ENCODE measurements at places on chromosomes 13 and 19.

DNA sequence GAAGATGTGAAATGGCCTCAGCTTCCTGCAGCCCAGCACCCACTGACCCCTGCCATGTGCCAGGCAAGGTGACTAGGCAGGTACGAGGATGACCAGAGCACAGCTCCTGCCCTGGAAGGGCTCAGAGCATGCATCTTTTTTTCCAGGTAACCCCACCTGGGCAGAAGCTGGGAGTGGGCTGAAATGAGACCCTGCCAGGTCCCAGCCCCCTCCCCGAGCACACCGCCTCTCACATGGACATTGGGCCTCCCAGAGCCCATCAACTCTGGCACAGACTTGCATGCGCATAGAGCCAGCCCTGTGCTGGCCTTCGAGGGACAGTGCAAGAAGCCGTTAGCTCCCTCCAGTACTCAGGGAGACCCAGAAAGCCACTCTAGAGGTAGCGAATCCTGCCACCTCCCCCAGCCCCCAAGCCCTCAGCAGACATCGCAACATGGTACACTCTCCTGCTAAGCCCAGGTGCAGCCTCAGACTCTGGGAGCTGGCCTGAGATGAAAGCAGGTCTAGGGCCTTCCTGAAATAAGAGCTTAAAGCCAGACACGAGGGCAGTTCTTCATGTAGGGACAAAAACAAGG, 8.9 kb upstream of the VSTM2B start:
- no peak for DNase-seq

- no peak for DNase-seq
These were observed 72.5 kb downstream of the ZNF708 start for GRCh38 chr19:21256722-21257121.

GRCh38 chr19:46731007-46731501, 14.1 kb upstream of the PRKD2 start:
- DNase-seq = peak; percentile 89

DNA sequence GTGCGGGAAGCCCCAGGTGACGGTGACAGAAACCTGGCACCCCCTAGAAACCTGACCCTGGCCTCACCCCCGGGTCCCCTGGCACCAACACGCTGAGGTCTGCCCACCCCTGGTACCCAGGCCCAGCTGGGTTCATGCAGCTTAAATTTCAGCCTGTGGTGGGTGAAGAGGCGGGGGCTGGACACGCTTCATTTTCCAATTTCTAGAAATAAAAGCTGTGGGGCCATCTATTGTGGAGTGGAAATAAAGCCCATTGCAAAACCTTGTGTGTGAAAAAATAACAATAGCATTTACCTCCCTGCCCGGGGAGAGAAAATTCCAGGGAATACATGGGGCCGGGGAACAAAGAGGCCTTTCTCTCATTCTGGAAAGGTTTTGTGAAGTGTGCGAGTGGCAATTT, 7.5 kb upstream of the FUT5 start:
- no peak for DNase-seq

- DNase-seq = no peak
These were observed 1528.2 kb downstream of the EFNB2 start for GRCh38 chr13:105007166-105007808.
